Memory B cell (primary cell): ENCODE measurements at places on chromosomes 2 and 18.
A peak's percentile ranks its signal among the peaks of the same experiment; 100 is the strongest.

DNA sequence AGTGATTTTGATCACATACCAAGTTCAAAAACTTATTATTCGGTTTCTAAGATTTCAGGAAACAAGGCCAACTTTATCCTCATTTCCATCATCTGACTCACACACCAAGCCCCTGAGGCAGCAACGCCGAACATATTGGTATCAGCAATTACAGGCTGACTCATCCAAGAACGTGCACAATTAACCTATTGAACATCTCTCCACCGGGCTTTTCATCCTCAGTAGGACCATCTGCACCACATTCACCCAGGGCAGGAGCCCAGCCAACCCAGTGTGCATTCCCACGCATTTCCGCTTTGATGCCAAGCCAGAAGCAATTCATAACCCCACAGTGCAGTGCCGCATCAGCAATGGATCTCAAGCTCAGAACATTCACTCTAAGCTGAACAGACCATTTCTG, 52.9 kb downstream of the SCG2 start:
- DNase-seq = no peak

- DNase-seq = no peak
Measured at GRCh38 chr2:234193977-234194563, 143.6 kb downstream of the SPP2 start.

- no peak for DNase-seq
Measured at GRCh38 chr2:108593547-108594098, 59.4 kb downstream of the LIMS1 start.

DNA sequence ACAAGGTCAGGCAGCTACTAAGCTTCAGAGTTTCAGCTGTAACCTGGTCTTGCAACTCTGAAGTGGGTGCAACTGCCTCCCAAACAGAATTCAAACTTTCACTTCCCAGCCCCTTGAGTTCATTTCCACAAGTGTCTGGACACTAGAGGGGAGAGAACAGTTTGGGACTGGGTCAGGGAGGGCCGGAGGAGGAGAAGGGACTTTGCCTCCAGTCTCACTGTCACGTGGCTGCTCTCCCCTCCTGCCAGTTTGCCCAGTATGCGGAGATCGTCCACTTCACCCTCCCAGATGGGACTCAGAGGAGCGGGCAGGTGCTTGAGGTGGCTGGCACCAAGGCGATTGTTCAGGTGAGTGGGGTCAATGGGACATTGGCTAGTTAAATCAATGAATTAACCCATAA, 20.6 kb upstream of the ANKRD53 start:
- no peak for DNase-seq

- peak; percentile 29 for DNase-seq
Measured at GRCh38 chr18:77052983-77053309, 79.6 kb downstream of the MBP start.

GRCh38 chr2:171227066-171227782, 66.5 kb upstream of the TLK1 start:
- no peak for DNase-seq

DNA sequence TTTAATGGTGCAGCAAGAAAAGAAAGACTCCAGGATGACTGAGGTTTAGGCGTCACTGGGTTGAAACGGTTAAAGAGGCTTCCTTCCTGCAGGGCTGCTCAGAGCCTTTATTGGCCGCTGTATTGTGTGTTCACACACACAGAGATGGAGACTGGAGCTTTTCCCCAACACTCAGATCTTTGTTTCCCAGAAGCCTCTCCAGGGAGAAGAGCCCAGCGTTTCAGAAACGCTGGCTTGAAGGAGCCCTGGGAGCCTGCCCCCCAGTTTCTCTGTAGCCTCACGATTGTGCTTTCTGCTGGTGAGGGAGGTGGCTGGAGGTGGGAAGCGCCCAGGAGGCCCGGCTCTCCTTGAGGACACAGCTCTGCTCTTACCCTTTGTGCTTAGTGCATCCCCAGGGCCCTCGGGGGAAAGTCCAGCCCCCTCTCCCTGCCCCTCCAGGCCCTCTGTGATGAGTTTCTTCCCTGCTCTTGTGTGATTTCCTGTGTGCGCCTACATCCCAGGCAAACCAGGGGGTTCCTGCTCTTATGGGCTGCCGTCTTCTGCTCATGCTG, 37.1 kb downstream of the RRM2 start:
- DNase-seq = no peak

DNA sequence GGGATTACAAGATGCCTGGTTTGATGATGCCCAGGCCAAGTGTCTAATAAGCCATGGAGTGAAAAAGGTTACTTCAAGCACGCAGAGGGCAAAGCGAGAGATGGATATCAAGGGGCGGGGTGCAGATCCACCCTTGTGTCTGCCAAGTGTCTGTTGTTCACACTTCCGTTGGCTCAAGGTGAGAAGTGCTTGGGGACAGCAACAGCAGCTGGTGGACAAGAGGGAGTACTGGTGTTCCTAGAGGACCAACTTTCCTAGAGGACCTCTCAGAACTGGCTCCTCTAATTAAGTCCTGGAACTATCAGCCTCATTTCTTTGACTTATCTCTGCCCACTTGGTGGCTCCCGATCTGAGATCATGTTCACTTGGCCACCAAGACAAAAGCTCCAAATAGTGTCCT, 299.1 kb downstream of the PRKCE start:
- no peak for DNase-seq

- no peak for DNase-seq
Measured at GRCh38 chr2:239393388-239393940, 7.4 kb downstream of the HDAC4 start.

GRCh38 chr2:20115902-20116301, 64.5 kb upstream of the LAPTM4A start:
- no peak for DNase-seq

- no peak for DNase-seq
Measured at GRCh38 chr2:159290289-159290907, 3.9 kb upstream of the WDSUB1 start.
